ENCODE measurements at places on chromosomes 7 and 10. TPM values are rescaled to one million over a fixed set of nuclear protein-coding genes. Genes with fewer than 3 reads are reported as not detected.

The PRKG1 gene
- total RNA-seq: 17.9 TPM

The INSYN2A gene
- 0.25 TPM for total RNA-seq

The NANOS1 gene
- not detected for total RNA-seq

The TFEC gene
- total RNA-seq: 4.7 TPM

The PRKAR1B gene
- total RNA-seq: 31.4 TPM

The CDH23 gene
- total RNA-seq: 10.3 TPM

The VKORC1L1 gene
- 15.2 TPM for total RNA-seq

The METTL2B gene
- 18.4 TPM for total RNA-seq

Measured in vagina (tissue), 2 donors.